ENCODE measurements at places on chromosomes 2 and 18.

DNA sequence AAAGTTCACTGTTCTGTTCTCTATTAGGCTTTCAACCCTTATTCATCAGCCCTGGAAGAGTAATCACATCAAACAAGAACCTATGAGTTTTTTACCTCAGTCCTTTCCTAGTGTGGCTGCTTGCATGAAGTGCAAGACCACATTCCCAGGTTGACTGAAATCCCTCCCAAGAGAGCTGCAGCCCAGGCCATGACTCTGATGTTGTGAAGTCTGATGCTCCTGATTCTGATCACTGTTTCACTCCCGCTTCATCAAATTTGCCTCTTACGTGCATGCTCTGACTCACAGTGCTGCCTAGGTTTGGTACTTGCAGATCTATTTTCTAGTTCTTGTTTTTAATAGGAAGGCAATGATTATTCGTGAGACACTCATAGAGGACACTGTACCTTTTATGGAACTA is 58.2 kb upstream of the DSEL start:
- DNase-seq: no peak

DNA sequence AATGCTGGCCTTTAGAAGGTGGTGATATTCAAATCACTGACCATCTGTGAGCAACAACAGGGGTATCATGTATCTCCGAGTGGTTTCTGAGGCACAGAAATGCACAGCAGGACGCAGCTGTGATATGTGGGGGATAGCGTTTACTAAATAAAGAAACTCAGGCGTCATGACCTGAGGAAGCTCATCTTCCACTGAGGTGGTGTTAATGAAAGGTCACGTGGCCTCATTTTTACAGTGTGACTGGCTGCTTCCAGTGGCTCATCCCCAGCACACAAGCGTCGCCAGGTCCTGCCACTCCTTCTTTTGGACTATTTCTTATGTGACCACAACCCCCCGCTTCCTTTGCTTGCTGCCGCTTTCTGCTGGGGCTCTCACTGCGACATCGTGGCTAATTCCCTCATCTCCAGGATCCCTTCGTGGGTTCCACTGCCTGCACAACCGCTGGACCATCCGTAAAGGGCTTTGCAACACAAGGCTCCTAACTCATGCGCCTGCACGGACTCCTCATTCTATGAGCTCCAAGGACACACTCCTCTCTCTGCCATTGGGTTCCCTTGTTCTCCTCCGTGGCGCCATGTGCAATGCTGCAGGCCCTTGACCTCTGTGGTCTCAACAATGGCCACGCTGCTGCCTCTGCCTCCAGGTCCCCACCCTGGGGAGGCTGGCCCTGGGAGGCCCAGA is 109.3 kb downstream of the MBP start:
- no peak for DNase-seq

GRCh38 chr2:219078126-219078525 is 17.4 kb upstream of the IHH start:
- no peak for DNase-seq

- no peak for DNase-seq
Measured at GRCh38 chr2:234293973-234294372, 202.9 kb downstream of the ARL4C start.

GRCh38 chr2:167411367-167411766 is 523.1 kb downstream of the XIRP2 start:
- no peak for DNase-seq

DNA sequence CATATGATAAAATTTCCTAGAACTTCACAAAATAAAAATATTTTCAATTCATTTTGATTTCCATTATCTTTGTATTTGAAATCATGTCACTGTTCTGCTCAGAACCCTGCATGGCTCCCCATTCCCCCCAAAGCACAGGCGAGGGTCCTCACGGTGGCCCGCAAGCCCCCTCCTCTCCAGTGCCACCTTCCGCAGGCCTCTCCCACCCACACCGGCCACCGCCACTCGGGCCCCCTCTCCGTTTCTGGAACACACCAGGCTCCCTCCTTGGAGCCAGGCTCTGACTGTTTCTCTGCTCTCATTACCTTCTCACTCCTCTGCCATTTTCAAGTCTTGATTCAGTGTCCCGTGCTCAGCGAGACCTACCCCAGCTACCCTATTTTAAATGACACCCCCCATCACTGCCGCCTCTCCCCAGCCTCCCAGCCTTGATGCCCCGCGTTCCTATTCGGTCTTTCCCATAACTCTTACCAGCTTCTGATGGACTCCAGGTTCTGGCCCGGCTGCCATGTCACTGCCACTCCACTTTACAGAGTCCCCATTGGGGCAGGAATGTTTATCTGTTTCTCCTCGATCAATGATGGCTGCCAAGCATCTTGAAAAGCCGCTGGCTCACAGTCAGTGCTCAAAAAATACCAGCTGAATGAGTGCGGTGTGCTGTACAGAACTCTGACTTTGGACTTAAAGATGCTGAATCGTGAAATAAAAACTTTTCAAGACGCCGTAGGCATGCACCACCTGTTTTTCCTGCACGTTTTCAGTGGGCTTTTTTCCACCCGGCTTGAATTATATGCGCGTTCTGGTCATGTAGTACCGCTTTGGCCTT is 201.0 kb downstream of the GBX2 start:
- no peak for DNase-seq

- DNase-seq: no peak
Measured at GRCh38 chr2:39679805-39680204, 14.1 kb downstream of the TMEM178A start.

- no peak for DNase-seq
Measured at GRCh38 chr18:48902023-48902855, 48.5 kb downstream of the SMAD7 start.

GRCh38 chr2:101052147-101052546 is 50.1 kb downstream of the RPL31 start:
- DNase-seq: no peak

DNA sequence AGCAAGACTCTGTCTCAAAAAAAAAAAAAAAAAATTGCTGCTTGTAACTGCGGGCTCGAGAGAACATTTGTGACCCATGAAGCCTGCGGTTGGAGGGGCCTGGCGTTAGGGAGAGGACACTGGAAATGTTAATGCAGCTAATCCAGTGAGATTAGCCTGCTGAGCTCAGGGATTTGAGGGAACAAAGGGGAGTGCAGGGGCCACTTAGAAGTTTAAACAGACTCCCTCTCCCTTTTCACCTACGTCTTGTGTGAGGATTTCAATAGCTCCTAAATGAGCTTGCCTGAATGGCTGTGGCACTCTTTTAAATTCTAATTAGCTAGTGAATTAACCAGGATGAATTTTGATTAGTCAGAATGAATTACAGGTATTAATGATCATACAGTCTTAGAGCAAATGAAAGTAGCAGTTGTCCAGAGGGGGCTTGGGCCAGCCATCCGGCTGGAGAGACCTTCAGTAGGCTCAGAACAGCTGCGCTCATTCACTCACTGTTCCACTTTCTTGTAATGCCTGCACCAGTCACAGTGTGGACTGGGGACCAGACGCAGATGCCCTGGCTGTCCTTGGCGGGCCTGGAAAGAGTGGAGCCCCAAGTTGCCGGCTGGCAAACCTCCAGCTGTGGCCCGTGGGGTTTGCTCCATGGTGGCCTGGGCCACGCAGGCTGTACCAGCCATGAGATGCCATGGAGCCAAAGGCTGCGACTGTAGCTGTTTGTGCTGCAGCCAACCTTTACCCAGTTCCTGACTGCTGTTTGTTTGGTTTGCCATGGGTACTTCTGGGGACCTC is 20.8 kb downstream of the LDLRAD4 start:
- DNase-seq: no peak

DNA sequence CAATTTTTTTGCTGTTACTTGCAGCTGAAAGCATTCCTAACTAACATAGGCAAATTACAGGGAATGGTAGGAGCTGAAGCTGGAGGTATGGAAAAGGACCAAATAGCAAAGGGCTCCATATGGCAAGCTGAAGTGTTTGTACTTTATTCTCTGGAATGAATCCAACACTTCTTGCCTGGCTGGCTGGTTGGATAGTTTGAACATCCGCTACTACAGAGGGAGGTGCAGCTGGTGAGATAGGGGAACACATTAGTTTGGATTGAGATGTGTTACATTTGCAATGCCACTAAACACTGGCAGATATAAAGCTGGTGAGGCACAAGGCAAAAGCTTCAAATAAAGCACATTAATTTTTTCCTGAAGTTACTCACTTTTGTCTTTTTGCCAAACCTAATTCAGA is 291.5 kb downstream of the SP3 start:
- DNase-seq: no peak

DNA sequence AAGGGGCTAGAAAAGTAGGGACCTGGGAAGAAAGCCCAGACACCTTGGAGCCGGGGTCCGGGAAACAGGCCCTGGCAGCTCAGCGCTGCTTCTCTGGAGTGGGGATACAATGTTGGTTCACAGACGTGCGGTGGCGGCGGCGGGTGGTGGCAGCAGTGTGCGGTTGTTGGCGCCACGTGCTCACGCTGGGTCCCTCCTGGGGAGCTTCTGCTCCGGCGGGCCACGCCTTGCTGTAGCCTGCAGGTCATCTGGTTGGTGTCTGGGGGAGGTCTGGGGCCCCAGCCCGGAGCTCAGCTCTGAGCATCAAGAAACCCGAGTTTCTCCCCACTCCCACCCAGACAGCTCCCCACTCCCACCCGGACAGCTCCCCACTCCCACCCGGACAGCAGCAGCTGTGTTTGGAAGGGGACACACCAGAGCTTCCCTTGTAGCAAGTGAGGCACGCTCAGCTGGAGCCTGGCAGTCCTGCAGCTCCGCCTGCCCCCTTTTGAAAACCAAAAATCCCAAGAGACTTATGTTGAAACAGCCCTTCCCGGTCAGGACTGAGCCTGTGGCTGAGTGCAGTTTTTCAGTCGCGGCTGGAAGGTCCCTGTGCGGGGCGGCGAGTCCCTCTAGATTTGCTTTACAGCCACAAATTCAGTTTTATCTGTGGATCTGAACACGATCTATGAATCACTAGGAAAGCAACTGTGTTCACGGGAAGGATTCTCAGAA is 46.9 kb downstream of the NFATC1 start:
- no peak for DNase-seq

- DNase-seq: no peak
Measured at GRCh38 chr2:13660231-13660630, 943.5 kb downstream of the TRIB2 start.

DNA sequence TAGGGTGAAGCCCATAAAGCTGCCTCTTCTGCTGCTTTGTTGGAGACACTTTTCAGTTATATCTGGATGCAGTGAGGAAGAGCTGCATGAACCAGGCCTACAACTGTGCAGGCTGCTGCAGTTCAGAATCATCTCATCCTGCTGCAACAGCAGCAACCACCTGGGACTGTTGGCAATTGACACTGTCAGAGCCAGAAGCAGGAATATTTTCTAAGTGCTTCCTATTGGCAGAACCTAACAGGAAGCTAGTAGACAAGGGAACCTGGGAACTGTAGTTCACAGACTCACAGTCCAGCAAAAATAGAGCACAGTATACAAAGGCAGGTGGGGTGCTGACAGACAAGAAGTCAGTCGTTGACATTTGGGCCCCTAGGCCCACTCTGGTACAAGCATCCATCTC is 452.9 kb upstream of the SPRED2 start:
- DNase-seq: no peak

GRCh38 chr2:174699993-174700766 is 64.1 kb downstream of the CHRNA1 start:
- no peak for DNase-seq

DNA sequence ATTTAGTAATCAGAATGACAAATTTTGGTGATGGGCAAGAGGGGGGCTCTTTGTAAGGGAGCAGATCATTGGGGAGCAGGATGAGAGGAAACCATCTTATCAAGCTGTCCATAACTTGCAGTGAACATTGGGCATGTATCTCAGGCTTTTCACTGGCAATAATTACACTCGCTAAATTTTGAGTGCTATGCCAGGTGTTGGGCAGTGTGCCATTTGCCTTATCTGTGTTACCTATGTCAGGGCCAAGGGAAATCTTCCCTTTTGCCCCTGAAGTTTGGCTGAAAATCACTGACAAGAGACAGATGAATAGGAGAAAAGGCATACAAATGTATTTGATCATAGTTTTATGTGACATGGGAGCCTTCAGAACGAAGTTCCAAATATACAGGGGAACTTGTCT is 39.0 kb downstream of the NOSTRIN start:
- DNase-seq: no peak

- no peak for DNase-seq
Measured at GRCh38 chr18:8706791-8707555, 1.6 kb downstream of the MTCL1 start.

- no peak for DNase-seq
Measured at GRCh38 chr2:29963972-29964570, 42.7 kb upstream of the ALK start.
